ENCODE measurements at places on chromosomes 6 and 20.

GRCh38 chr20:9200196-9200595, 131.3 kb downstream of the PLCB4 start:
- DNase-seq = no peak

GRCh38 chr6:159157431-159157830, 11.8 kb upstream of the FNDC1 start:
- no peak for DNase-seq

GRCh38 chr6:101429270-101429669, 35.8 kb downstream of the GRIK2 start:
- DNase-seq = no peak

DNA sequence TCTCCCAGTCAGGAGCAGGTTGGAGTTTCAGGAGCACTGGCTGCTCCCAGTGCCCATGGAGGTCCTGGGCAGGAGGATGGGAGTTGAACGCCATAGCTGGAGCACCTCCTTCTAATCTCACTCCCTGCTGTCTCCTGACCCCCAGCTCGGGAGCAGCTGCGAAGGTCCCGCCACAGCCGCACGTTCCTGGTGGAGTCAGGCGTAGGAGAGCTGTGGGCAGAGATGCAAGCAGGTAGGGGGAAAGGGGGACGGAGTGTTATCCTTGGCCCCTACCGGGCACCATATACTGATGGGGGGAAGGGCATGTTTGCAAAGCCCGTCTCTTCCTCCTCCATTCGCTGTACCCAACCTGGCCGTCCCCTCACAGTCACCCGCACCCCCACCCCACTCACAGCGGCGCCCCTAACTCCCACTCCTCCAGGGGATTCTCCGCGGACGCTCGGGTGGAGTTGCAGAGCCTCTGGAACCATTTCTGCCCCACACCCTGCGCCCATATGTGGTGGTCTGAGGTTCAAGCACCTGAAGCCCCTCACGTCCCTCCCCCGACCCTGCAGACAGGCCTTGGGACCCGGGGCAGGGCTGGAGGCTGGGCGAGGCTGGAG, 16.7 kb downstream of the HSPA12B start:
- DNase-seq = no peak

- no peak for DNase-seq
These were observed 5.8 kb upstream of the NR2E1 start for GRCh38 chr6:108159981-108160380.

DNA sequence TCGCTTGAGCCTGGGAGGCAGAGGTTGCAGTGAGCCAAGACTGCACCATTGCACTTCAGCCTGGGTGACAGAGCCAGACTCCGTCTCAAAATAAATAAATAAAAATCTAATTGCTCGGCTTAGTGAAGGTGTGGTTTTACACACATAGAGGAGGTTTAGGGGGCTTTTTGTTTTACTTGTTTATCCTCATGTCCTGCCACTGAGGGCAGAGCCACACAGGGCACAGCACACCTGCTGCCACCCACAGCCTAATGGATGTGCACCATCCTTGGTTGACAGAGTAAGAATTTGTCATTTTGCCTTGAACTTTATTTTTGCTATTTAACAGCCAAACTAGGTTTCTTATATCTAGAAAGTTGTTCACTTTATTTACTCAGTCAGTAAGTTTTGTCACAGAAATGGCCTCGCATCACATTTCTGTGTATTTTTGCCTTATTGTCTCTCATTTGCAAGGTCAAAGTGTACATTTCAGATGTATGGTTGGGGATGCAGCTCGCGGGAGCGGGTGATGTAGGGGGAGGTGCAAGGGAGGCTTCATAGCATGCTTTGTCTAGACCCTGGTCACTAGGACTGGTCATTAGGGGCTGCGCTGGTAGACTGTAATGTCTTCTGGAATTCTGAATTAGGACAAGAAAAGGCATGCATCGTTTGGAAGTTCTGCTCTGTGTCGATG, 67.8 kb upstream of the NAA20 start:
- DNase-seq = no peak

DNA sequence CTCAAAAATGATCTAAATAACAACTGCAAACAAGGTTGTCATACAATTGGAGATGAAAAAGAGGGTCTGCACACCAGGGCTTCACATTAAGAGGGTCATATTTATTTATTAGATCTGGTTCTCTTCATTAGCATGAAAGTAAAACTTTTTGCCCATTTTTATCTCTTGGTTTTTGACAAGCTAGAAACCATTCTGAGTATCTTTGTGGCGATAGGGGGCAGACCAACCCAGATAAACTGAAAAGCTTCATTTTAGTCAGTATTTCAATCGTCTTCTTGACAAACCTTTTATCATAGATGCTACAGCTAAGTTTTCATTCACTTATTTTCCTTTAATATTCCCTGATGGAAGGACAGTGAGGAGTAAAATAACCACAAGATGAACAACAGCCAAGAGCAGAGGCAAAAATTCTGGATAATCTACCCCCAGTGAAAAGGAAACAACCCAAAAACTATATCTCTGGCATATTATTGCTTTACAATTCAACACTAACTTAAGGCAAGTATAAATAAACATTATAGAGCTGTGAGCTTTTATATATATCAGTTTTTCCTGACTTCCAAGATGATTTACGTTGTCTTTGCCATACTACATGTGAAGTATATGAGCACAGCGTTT, 45.2 kb downstream of the THEMIS start:
- DNase-seq = no peak

DNA sequence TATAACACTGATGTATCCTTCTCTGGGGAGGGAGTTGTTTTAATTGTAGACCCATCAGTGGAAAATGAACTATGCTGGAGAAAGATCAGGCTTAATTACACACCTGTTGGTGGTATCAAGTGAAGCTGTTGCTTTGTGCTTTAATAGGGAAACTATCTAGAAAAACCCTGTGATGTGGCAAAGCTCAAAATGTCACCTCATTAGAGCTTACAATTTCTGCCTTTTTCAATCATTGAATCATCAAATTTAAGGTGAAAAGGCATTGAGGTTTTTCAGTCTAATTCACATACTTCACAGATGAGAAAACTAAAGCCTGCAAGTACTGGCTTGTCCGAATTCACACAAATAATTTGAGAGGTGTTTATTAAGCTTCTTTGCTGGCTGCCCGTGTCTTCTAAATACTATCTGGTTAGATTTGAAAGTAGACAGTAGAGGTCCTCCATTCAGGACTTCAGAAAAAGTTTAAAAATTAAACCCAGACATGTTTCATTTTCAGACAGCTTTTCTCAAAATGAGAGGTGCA, 143.3 kb upstream of the MAP3K7 start:
- no peak for DNase-seq

DNA sequence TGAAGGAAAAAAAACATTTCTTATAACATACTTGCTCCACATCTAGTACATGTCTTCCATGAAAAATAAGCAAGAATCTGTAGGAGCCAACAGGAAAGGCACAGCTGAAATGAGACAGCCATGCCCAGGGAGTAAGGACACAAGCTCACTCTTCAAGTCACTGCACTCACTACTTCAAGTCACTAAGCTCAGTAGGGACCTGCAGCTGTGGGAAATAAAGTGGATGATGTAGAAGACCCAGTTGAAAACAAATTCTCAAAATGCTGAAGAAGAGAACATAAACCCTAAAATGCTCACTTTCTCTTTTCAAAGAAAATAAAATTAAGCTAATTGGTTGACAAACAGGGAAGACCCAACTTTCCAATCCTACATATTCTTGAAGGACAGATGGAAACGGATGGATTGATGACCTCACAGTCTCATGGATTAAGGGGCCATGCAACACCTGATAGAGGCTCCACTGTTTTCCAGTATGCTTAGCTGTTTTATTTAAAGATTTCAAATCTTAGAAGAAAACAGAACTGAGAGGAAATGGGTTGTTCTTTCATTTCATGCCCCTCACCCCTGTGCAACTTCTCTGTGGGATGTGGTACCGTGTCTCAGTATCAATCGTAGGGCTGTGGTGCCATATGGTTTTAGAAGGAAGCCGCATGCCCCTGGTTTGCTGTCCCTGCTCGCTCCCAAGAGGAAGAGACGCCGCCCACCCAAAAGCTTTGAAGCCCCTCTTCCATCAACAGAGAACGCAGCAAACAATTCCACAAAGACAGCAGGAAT, 133.3 kb downstream of the WDR27 start:
- DNase-seq = no peak

DNA sequence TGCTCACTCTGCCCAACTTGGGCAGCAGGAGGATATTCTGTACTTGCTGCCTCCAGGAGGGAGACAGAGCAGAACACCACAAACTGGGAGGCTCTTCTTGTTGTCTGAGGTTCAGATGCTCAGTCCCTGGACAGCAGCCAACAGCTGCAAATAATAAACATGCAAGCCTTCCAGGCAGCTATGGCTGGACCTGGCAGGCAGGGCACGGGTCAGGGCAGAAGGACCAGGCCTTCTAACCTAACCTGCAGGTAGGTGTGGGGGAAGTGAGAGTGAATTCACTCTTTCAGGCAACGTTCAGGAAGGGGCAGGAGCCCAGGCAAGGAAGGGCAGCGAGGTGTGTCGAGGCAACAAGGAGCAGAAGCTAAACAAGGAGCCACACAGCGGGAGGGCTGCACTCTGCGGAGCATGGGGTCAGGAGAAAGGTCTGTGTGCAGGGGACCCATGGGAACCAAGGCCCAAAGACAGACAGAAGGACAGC, 31.5 kb downstream of the NINL start:
- no peak for DNase-seq

DNA sequence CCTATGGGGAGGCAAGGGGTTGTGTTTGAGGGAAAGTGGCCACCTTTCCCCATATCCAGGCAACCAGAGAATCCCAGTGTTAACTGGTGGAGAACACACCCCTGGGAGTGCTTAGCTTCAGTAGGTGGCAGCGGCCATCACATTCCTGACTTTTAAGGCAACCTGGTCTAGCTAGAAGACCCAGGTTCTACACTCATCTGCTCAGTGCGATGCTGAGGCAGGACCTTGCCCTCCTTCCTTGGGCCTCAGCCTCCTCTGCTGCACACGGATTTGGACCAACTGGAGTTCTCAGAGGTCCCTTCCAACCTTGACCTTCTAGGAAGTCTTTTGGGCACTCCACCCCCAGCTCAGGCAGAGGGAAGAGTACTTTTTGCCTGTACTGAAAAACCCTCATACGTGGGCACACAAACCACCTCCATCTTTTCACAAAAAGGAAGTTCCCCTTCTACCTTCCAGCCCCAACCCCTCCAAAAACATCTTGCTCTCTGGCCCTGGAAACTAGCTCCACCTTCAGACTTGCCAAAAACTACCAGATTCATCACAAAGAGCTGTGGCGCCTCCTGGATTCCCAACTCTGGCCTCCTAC, 2.9 kb downstream of the CCND3 start:
- no peak for DNase-seq

GRCh38 chr6:99613409-99613704, 6.7 kb downstream of the PRDM13 start:
- no peak for DNase-seq

- no peak for DNase-seq
These were observed 154.2 kb downstream of the ALDH8A1 start for GRCh38 chr6:134795691-134796090.

GRCh38 chr20:24643731-24644626, 174.6 kb downstream of the SYNDIG1 start:
- no peak for DNase-seq

Data from cardiac septum (tissue), 1 donor.